ENCODE measurements at places on chromosomes 6 and 20. TPM values are rescaled to one million over a fixed set of nuclear protein-coding genes. Genes with fewer than 3 reads are reported as not detected.

Gene IRAK1BP1
- total RNA-seq: 5.4 TPM

DNA sequence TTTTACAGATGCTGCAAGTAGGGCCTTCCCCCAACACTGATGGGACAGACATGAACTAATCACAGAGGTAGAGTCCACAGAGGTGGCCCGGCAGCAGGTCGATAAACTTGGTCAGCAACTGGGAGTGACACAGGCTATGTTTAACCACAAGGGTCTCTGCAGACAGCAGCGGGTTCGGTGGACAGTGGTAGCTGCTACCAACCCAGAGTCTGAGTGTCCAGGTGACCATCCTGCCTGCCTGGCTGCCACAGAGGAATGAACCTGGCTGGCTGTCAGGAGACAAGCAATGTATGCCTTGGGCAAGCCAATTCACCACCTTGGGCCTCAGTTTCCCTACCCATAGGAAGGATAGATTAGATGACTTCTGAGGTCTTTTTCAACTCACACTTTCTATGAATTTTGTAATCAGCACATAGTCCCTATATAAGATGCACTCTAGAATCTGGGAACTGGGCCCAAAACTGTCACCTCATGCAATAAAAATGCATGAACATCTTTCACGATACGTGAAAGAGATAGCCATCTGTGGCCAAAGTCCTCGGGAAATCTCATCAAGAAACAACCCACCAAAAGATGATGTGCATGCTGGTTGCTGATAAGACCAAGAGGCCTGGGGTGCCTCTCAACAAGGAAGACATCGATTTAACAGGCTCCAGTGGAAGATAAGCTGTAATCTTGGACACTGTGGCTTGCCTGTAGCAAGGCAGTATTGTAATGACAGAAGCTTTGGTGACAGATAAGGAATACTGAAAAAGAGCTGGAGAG is 30.5 kb downstream of the MDGA1 start:
- DNase-seq: no peak

Gene VGLL2
- total RNA-seq: 5.7 TPM

DNA sequence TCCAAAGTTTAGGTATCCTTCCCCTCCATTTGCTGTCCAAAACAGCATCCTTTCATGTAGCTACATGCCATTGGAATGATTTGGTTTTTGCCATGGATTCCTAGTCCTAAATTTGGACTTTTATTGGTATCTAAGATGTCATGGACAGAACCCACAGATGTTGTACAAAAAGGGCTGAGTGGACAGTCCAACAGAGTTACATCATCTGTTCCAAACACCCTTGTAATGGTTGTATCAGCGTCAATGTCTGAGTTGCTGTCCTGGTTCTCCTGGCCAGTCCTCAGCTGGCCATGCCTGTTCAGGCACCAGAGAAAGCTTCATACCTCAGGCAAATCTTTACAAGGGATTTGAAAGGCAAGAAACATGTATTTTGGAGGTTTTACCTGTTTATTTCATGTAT is 191.3 kb downstream of the ESR1 start:
- DNase-seq: no peak

Gene SPATS1
- not detected for total RNA-seq

GRCh38 chr6:155374681-155375080 is 60.4 kb upstream of the TFB1M start:
- no peak for DNase-seq

GRCh38 chr6:111175109-111175508 is 87.8 kb downstream of the SLC16A10 start:
- DNase-seq: no peak

Gene OOEP
- not detected for total RNA-seq

Gene GGTLC1
- not detected for total RNA-seq

Gene HECA
- total RNA-seq: 24.2 TPM

DNA sequence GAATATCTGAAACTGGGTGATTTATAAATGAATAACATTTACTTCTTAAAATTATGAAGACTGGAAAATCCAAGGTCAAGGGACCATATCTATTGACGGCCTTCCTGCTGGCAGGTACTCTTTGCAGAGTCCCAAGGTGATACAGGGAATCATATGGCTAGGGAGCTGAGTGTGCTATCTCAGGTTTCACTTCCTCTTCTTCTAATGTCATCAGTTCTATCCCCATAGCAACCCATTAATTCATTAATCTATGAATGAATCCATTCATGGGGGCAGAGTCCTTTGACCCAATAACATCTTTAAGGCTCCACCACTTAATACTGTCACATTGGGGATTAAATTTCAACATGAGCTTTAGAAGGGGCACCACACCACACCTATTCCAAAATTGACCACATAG is 772.0 kb downstream of the HACE1 start:
- no peak for DNase-seq

Gene CYP39A1
- total RNA-seq: 2.6 TPM
